Urinary bladder (tissue), 4 donors: ENCODE measurements at places on chromosomes 11 and 22.

DNA sequence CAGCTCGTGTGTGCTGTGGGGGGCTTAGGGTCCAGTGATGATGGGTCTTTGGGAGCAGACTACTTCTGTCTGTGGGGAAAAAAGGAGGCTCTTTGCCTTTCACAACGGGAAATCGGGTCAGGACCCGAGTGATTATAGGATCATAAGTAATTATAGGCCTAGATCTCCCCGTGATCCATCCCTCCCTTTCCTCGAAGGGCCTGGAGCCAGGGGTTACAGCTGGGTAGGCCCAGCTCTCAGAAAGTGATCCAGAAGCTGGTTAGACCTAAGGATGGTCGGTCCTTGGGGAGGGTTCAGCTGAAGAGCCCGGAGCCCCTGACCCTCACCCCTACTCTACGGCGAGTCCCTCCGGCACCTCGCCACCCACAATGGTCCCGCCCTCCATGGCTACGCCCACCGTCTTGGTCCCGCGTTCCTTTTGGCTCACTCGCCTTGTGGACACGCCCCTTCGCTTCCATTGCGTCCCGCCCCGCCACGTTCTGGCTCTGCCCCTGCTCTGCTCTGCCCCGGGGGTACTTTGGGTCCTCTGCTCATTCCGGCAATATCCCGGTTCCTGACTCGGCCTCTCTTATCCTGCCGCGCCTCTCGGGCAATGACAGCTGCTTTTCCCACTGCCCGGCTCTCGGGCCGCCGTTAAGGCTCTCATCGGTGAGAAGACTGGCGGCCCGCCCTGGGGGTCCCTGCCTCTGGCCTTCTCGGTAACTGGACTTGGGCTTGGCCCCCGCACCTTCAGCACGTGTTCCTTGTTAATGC is 5.0 kb downstream of the IGSF22 start:
- DNase-seq: no peak

DNA sequence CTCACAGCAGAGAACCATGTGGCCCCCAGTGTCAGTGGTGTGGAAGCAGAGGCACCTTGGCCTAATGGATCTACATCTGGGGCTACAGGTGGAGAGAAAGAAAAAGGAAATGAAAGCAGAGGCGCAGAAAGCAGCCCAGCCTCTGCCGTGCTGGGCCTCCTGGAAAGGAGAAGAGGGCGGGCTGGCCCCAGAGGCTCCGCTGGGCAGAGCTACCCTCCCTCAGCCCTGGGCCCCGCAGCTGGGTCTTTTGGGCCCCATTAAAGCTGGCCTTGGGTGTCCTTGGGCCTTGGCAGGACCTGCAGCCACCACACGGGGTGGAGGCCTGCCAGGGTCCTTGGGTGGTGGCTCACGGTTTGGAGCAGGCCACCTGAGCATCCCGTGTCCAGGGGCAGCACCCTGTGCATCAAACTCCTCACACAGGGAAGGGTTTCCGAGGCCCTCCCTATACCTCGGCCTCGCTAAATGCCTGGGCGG is 31.6 kb upstream of the GAL start:
- DNase-seq: no peak

DNA sequence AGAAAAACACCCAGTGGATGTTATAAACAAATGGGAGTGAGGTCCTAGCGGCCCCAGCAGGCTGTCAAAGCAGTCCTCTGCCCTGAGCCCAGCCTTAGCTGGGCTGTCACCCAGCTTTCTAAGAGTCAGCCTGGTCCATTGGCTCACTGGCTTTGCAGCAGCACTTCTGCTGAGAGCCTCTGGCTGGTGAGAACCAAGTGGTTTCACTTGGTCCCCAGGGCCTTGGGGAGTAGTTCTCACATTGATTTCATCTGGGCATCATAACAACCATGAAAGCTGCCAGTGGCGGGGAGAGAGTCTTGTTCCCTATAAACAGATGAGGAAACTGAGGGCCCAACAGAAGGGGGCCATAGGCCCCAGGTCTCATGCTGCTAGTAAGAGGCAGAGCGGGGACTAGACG is 11.4 kb downstream of the SEC14L6 start:
- no peak for DNase-seq

- no peak for DNase-seq
These were observed 40.3 kb downstream of the SPECC1L start for GRCh38 chr22:24310969-24311368.

DNA sequence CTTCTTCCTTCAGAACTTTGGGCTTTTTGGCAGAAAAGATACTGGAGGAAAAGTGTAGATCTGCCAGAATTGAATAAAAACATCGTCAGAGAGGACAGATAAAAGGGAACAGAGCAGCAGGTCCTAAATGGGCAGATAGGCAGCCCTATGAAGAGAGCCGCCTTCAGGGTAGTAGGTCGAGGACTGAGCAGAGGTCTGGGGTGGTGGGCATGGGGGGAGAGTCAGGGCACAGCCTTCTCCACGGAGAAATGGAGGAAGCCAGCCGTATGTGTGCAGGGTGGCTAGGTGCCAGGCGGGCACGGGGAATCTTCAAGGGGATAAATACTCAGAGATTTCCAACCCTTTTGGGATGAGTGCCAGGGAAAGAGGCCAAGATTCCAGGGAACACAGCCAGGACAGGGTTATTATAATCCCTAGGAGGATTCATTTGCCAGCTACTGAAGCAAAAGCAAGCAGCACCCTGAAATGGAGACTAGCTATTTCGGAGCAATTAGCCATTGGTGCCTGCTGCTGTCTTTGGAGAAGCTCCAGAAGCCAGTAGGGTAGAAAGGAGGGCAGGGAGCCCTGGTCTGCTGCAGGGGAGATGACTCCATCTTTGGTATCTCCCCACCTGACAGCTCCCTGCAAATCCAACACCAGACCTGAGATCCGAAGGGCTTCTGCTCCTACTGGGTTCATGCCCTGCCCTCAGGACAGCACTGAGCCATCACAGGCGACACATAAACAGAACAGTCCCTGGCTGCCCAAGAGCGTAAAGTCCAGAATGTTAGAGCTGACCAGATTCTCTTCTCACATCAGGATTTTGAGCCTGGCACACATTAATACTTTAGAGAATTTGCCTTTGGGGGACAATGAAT is 174.5 kb upstream of the NTM start:
- DNase-seq: no peak

- DNase-seq: no peak
These were observed 1.5 kb upstream of the SREBF2 start for GRCh38 chr22:41831383-41831782.

- no peak for DNase-seq
These were observed 38.1 kb upstream of the FAM181B start for GRCh38 chr11:82771781-82772180.

GRCh38 chr22:35783943-35784614 is 66.4 kb downstream of the APOL5 start:
- DNase-seq: no peak

DNA sequence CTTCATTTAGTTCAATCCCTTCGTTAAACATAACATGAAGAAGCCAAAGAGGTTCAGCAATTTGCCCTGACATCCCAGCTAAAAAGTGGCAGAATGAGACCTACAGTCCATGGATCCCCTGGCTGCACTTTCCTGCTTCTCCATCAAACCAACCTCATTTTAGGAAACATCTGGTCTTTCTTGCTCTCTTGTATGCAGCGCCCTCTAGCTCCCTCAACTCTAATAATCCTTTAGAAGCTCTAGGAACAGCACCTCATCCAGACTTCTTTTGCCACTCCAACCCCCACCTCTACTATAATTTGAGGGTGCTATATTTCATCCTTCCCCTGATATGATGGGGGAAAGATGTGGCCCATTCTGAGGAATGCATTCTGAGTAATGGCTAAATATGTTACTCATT is 7.4 kb downstream of the CNTF start:
- DNase-seq: no peak

GRCh38 chr22:32413719-32414118 is 1.7 kb upstream of the RTCB start:
- no peak for DNase-seq

DNA sequence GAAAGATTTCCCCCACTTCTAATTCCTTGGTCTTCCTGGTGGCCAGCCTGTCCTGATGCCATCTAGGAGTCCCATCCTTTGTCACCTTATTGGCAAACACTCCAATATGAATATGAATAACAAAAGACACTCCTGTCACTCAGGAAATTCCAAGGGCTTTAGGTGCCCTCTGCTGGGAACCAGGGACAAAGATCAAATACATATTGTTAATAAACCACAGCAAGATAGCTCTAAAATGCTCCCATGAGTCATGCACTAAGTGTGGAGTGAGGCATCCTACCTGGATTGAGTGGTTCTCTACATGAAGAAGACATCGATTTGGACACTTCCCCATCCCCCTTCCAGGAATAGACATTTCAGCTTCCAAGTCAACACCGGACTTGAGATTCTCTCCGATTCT is 823.6 kb downstream of the TBC1D22A start:
- DNase-seq: no peak

DNA sequence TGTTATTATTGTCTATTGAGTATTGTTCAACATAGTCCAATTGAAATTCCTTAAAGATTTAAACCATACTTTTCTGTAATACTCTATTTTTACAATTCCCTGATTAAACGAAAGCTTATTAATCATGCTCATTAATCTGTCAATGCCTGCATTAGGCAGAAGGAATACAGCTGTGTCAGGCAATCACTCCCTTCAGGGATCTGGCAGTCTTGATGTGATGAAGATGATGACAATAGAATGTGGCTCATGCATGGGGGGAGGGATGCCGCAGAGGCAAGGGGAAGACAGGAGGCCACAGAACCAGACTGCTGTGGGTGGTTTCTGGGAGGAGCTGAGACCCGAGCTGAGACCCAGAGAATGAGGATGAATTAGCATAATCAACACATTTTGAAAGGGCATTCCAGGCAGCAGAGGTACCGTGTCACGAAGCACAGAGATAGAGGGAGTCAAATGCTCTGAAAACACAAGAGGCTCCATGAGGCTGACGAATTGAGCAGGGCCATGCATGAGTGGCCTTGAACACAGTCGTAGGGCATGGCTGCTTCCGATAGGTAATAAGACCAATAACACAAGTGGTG is 1075.5 kb downstream of the OPCML start:
- DNase-seq: no peak

- no peak for DNase-seq
These were observed 86.1 kb downstream of the NAT10 start for GRCh38 chr11:34191578-34191977.

GRCh38 chr11:16087886-16088285 is 268.5 kb downstream of the SOX6 start:
- no peak for DNase-seq

DNA sequence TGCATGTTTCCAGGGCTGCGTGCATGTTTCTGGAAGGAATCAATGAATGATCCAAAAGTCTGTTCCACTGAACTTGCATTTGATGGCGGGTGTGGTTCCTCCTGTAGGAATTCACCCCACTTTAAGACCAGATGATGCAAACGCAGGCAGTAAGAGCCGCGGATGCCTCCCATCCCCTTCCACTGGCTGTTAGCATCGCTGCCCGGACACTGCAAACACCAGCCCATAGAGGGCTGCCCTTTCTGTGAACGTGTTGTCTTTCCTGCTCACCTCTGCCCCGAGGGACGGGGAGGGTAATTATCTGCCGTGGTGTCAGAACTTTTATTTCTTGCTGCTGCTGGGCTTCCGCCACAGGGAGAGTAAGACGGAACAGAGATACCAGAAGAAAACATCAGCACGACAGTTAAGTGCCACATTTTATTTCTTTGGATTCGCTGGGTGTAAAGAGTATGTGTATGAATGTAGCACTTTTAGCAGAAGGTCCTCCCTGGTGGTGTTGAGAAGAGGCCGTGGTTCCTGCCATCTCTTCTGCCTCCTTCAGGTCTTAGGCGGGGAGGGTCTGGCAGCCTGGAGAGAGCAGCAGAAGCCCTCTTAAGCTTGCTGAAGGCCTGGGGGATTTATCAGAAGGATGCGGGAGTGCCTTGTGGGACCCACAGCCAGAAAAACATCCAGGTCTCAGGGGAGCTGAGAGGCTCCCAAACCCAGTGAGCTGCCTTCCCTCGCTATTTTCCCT is 53.2 kb upstream of the NECTIN1 start:
- DNase-seq: no peak

DNA sequence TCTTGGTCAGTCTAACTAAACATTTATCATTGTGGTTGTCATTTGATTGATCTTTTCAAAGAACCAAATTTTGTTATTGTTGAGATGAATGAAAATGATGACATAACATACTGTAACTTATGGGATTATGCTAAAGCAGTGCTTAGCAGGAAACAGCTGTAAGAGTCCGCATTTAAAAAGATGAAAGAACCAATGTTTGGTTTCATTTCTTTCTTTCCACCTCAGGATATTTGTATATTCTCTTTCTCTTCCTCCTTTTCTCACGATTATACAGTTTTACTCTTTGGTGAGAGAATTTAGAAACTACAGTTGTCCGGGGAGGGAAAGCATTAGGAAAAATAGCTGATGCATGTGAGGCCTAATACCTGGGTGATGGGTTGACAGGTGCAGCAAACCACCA is 23.1 kb downstream of the PIH1D2 start:
- no peak for DNase-seq

DNA sequence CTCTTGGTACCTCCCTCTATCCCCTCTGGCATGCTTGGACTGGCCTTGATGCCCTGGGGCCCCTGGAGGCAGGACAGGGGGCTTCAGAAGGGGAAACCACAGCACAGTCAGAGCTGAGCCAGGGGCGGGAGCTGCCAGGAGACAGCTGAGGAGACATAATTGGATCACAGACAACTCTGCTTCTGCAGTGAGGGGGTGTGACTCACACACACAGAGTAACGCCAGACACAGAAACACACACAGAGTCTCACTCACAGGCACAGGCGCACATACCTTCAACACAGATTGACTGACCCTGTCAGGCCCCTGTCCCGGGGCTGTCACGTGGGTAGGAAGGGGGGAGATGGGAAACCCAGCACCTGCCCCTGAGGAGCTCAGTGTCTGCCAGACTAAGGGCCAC is 20.6 kb downstream of the STARD10 start:
- DNase-seq: peak; percentile 49

GRCh38 chr11:105074166-105074530 is 29.0 kb upstream of the CARD16 start:
- DNase-seq: no peak

GRCh38 chr11:60251485-60252212 is 8.7 kb upstream of the MS4A4E start:
- no peak for DNase-seq

DNA sequence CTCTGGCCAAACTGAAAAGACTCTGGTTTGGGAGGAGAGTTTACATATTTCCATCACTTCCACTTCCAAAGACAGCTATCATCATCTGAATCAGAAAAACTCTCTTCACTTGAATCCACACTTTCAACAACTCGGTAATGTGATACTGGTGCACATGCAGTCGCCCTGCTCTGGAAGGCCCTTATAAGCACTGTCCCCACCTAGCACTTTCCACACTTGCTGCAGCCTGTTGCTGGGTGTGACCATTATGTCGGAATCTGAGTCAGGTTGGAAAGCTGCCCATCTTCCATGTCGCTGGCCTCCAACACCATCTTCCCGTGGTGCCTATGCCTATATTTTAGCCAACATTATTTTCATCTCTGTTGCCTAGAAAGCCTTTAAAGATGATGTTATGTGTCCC is 1.1 kb upstream of the OR10A5 start:
- no peak for DNase-seq
